Esophagus muscularis mucosa (tissue), 4 donors: ENCODE measurements at places on chromosomes 6 and 20. TPM values are rescaled to one million over a fixed set of nuclear protein-coding genes. Genes with fewer than 3 reads are reported as not detected.

Gene TRDN
- total RNA-seq, result not detected

Gene LTA
- not detected for total RNA-seq

Gene OPN5
- total RNA-seq, result not detected

Gene TAF4
- total RNA-seq, result 19.9 TPM

Gene TMEM244
- total RNA-seq, result not detected

Gene TBXT
- 0.17 TPM for total RNA-seq

Gene ME1
- 20.5 TPM for total RNA-seq

Gene SPO11
- total RNA-seq, result not detected

Gene CFB
- 13.1 TPM for total RNA-seq

Gene GJA10
- total RNA-seq, result not detected

Gene FGD2
- total RNA-seq, result 22.4 TPM

Gene ADGRG6
- total RNA-seq, result 7.6 TPM

Gene POM121L2
- not detected for total RNA-seq

Gene RIPOR2
- 5.8 TPM for total RNA-seq

Gene EMILIN3
- total RNA-seq, result 4.0 TPM

Gene DUSP15
- total RNA-seq, result 4.3 TPM

Gene PROCR
- 74.7 TPM for total RNA-seq

Gene MOXD1
- total RNA-seq, result 32.4 TPM

Gene C20orf96
- total RNA-seq, result 2.5 TPM

Gene NAA20
- 35.1 TPM for total RNA-seq

Gene C6orf89
- 58.1 TPM for total RNA-seq

Gene ARMH2
- not detected for total RNA-seq

Gene EBF4
- total RNA-seq, result 46.7 TPM

Gene CEP162
- total RNA-seq, result 8.0 TPM

Gene GRM4
- total RNA-seq, result not detected

Gene ENPP5
- total RNA-seq, result 0.50 TPM

Gene COX4I2
- total RNA-seq, result 7.1 TPM

Gene TCEA2
- total RNA-seq, result 46.1 TPM

Gene EPPIN
- not detected for total RNA-seq

Gene ASIP
- not detected for total RNA-seq

Gene SLC24A3
- 6.0 TPM for total RNA-seq

Gene DSP
- 5.2 TPM for total RNA-seq

Gene BMP2
- total RNA-seq, result 5.8 TPM

Gene PI16
- 64.3 TPM for total RNA-seq

Gene SLCO4A1
- 42.4 TPM for total RNA-seq

Gene HSP90AB1
- total RNA-seq, result 526 TPM

Gene R3HDML
- not detected for total RNA-seq

Gene ATP5F1E
- 37.4 TPM for total RNA-seq

Gene C6orf163
- total RNA-seq, result 0.99 TPM

Gene MAPK13
- total RNA-seq, result 4.3 TPM

Gene SYTL3
- total RNA-seq, result 9.7 TPM

Gene ATP6V1G2
- total RNA-seq, result 2.0 TPM

Gene TTK
- 0.83 TPM for total RNA-seq

Gene GGTLC1
- total RNA-seq, result not detected

Gene EYA2
- total RNA-seq, result 5.3 TPM

Gene ZNF165
- total RNA-seq, result 0.50 TPM

Gene SLC17A1
- not detected for total RNA-seq

Gene SNRPB2
- total RNA-seq, result 22.0 TPM

Gene KCNQ2
- not detected for total RNA-seq

Gene TAGAP
- total RNA-seq, result 3.0 TPM

Gene LMBRD1
- 48.6 TPM for total RNA-seq

Gene IMPG1
- total RNA-seq, result not detected

Gene SGK2
- total RNA-seq, result 1.3 TPM

Gene SEMG1
- not detected for total RNA-seq

Gene ZC3H12D
- 5.8 TPM for total RNA-seq
